ENCODE measurements at places on chromosomes 2 and 18.

DNA sequence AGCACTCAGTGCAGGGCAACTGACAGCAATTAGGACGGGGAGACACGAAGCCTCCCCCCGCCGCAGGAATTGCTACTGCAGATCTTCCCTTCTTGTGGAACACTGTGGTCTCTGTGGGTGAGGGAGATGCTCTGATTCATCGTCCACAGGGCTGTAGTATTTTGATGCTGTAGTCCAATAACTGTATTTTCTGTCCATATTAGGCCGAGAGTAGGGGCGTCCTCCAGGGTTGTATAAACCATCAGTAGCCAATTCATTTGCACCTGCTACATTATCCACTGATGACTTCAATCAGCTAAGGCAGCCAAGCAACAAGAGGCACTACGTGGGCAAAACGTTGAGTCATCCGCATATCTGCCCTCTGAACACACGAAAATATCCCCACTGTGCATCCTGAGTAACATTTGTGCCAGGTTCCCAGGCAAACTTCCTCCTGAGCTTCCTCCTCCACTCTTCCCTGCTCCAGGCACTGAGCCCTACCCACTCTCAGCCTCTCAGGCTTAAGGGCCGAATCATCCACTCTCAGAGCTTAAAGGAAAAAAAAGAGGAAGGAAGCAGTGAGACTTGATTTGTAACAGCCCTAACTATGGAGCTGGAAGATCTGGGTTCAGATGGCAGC is 62.1 kb downstream of the LBH start:
- DNase-seq: peak; percentile 98

- DNase-seq: no peak
Measured at GRCh38 chr18:39705362-39705761, 2139.8 kb upstream of the CELF4 start.

- DNase-seq: no peak
Measured at GRCh38 chr2:16023506-16024360, 83.4 kb downstream of the MYCN start.

DNA sequence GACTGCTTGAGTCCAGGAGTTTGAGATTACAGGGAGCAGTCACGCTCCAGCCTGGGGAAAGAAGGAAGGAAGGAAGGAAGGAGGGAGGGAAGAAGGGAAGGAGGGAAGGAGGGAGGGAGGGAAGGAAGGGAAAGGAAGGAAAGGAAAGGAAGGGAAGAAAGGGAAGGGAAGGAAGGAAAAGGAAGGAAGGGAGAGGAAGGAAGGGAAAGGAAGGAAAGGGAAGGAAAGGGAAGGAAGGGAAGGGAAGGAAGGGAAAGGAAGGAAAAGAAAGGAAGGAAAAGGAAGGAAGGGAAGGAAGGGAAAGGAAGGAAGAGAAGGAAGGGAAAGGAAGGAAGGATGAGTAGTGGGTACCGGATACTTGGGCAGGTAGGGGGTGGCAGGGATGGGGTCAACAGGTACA is 32.3 kb downstream of the GPR155 start:
- no peak for DNase-seq

DNA sequence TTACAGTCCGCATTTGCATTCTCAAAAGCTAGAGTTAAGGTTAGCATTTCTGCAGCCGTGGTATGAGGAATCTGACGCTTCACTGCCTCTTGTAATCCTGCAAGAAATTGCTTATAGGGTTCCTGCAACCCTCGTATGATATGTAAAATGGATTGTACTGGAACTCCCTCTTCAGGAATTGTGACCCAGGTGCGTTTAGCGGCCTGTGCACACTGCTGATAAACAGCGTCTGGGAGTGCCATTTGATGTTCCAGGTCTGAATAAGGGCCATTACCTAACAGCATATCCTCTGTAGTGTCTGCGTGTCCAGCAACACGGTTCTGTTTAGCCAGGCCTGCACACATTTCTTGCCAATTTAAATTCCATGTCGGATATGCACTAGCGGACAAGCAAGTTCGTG is 42.5 kb downstream of the CXCR4 start:
- DNase-seq: no peak

DNA sequence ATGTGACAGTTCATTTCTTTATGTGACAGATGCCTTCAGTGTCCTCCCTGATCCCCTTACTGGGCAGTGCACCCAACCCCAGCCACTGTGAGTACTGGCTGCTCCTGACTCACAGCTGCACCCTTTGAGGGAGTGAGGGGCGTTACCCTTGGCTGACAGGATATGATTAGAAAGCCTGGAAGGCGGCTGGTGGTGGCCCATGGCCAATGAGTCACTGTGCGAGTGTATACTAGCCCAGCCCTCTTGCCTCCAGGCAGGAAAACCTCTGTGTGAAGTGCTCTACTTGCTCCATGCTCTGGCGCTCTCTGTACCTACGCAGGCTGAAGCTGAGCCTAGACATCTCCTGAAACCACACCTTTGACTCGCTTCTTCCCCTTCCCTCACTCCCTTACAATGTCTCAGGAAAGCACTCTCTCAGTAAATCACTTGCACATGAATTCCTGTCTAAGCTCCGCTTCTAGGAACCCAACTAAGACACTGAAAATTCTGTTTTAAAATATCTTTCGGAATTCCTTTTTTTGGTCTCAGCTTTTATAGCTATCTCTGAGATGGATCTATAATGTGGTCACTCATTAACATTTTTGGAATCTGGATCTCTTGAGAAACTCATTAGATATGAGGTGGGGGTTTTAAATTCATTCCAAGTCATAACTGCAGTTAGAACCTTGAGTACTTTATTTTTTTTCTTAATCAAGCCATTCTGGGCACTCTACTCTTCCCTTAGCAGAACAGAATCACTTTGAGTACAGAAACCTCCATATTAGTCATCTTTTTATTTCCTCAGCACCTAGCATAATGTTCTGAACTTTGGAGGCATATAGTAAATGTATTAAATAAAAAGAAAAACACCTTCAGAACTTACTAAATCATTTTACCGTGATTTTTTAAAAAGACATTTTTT is 25.3 kb upstream of the STAM2 start:
- DNase-seq: peak; percentile 95

DNA sequence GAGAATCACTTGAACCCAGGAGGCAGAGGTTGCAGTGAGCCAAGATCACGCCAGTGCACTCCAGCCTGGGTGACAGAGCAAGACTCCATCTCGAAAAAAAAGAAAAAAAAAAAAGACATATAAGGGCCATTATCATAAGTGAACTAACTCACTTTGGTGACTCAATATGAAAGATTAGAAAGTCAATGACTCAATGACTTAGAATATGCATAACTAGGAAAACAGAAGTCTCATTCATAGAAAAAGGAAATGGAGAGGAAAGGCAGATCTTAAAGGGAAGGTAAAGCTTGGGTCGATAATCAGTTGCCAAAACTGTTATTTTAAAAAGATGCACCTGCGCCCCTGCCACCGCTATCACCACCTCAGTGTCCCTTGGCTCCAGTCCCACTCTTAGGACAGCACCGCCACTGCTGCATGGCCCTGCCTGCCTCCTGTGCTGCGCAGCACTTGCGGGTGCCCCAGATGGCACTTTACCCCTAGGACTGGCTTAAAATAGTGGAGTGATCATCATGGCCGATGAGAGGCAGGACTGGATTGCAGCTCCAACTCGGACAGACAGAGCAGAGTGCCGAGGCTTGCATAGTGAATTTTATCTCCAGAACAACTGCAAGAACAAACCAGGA is 54.7 kb downstream of the INO80D start:
- DNase-seq: peak; percentile 4

DNA sequence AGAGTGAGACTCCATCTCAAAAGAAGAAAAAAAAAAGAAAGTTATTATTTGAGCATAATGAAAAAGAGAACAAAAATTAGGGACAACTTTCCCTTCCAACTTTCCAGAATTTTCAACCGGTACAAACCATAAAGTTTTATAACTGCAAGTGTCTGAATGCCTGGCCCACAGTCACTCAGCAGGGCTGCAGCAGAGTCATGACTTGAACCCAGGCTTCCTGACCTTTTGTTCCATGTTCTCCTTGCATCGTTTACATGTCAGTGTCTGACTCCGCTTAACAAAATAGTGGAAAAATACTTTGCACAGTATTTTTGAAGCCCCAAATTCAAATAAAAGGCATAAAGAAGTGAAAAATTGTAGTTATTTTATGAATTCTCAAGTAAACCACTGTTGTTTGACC is 82.7 kb downstream of the LTBP1 start:
- no peak for DNase-seq

DNA sequence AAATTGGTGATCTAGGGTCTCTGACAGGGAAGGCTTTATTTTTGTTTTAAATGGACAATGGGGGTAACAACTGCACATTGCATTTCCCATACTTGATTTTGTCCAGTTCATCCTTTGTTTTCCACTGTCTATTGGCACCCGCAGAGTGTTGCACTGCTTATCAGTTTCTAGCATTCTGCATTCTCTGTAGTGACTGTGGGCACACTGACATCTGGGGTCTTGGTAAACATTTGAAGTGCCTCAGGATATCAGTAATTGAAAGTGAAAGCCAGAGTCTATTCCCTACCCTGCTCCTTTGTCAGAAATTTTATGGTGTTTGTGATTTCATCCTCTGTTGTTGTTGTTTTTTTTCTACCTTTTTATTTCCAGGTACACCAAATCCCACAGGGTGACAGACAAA is 132.1 kb upstream of the EPC2 start:
- DNase-seq: no peak

- DNase-seq: no peak
Measured at GRCh38 chr2:75828826-75829225, 118.1 kb upstream of the GCFC2 start.

- DNase-seq: no peak
Measured at GRCh38 chr2:233989221-233989858, 61.2 kb upstream of the SPP2 start.

- no peak for DNase-seq
Measured at GRCh38 chr2:151972241-151973012, 126.4 kb downstream of the CACNB4 start.

DNA sequence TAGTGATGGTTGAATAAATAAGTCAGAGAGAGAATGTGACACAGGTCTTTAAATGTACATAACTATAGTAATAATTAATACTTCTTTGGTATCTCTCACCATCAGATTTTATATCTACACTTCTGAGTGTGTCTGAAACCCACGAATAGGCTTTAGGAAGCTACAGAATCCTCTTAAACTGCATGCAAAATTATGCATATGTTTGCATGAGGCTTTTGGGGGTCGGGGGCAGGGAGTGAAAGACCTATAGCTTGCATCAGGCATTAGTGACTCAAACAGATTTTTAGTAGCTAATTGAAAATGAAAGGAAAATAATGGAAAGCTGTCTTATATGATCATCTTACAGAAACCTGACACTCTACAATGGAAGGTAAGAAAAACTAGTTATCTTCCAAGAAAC is 14.9 kb downstream of the LRPPRC start:
- DNase-seq: no peak

DNA sequence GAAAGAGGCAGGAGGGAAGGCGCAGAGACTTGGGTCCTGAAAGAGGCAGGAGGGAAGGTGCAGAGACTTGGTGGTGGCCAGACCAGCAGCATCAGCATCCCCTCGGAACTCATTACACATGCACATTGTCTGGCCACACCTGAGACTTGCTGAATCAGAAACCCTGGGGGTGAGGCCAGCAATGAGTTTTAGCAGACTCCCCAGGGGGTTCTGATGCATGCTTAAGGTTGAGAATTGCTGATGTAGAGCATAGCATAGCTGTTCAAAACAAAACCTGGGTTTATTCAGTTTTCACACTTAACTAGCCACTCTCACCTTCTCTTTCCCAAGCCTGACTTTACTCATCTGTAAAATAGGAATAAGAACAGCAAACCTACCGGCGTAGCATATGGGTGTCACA is 122.9 kb downstream of the MRO start:
- DNase-seq: no peak

DNA sequence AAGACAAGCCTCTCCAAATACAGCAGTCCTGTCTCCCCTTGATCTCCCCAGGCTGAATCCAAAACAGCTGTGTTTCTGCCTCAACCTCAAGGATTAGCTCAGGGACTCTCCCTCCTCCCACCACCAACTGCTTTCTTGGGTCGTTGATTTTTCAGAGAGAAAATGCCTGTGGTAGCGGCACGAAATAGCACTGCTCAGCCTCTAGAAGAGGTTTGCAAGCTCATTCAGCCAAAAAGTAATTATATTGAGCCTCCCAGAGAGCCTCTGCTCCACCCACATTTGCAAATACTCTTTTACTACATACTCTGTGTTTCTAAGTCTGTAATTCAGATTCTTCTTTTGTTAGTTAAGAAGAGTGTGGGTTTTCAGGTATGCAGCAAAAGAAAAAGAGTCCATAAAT is 396.4 kb upstream of the TNP1 start:
- peak; percentile 79 for DNase-seq

DNA sequence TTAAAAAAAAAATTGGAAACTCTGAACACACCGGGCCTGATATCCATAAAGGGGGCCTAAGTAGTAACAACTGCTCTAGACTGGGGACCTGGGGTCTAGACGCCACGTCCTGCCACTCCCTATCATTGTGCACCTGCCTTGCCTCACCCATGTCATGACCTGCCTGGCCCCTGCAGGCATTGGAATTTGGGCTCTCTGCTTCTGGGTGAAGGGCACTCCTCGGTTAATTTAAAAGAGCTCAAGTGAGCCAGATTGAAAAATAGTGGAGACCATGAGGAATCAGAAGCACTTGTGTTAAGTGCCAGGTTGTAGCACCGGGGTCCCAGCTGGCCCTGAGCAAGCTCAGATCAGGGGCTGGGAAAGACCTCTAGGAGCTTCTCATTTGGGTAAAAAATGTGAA is 48.1 kb downstream of the SLC4A1AP start:
- no peak for DNase-seq

- no peak for DNase-seq
Measured at GRCh38 chr2:234650911-234651310, 154.0 kb upstream of the ARL4C start.

DNA sequence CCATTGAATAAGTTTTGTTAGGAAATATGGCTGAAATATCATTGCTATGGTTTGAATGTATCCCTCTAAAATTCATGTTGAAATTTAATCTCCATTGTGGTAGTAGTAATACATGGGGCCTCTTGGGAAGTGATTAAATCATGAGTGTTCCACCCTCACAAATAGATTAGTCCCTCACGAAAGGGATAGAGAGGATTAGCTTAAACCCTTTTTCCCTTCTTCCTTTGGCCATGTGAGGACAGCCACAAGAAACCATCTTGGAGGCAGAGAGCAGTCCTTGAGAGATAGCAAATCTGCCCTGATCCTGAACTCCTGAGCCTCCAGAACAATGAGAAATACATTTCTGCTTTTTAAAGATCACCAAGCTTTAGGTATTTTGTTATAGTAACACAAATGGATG is 274.2 kb downstream of the CDH19 start:
- no peak for DNase-seq

GRCh38 chr2:141940709-141941108 is 190.1 kb downstream of the LRP1B start:
- DNase-seq: no peak

- peak; percentile 26 for DNase-seq
Measured at GRCh38 chr2:45396671-45397070, 214.4 kb downstream of the SRBD1 start.

DNA sequence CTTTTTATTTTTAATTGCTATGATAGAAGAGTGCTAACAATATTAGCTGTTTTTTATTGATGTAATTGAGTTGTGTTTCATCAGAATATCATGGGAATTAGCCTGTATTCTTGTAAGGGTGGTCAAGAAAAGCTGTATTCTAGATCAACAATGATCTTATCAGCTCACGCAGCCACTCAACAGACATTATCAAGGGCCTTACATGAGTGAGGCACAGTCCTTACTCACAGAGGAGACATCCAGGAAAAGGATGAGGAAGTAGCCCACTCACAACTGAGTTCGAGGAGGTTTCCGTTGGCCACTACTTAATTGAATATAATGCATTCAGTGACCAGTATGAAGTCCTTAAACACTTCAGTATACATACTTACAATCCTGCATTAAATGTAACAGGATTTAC is 152.5 kb downstream of the AFF3 start:
- DNase-seq: no peak

- no peak for DNase-seq
Measured at GRCh38 chr2:3868012-3868805, 164.8 kb downstream of the DCDC2C start.

All from fibroblast of skin of scalp (primary cell).